LHCN-M2 (cell line): ENCODE measurements at places on chromosomes 1 and 21. TPM values are rescaled to one million over a fixed set of nuclear protein-coding genes. Genes with fewer than 3 reads are reported as not detected.

- no peak for DNase-seq
These were observed 466.8 kb downstream of the KIF26B start for GRCh38 chr1:245621589-245621988.

DNA sequence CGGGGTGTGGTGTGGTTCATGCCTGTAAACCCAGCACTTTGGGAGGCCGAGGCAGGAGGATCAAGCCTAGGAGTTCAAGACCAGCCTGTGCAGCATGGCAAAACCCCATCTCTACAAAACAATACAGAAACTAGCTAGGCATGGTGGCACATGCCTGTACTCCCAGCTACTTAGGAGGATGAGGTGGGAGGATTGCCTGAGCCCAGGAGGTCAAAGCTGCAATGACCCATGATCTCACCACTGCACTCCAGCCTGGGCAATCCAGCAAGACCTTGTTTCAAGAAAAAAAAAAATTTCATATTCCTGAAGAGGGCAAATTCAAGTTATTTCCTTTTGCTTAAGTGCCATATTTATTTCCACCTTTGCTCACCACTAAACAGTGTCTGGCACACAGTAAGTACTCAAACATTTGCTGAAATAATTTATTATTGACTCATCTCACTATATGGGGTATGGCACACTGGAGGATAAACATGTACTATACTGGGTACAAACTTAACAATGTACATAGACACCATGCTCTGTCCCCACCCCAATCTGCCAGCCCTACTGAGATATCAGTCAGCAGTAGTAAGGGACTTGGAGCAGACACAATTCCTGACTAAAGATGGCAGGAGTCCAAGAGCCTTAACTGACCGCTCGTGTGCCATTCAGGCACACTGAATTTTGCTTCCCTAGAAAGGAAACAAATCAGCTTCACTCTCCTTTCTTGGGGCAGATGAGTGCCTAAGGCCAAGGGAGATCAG lies 15.5 kb downstream of the MEAF6 start:
- DNase-seq: peak; percentile 81

DNA sequence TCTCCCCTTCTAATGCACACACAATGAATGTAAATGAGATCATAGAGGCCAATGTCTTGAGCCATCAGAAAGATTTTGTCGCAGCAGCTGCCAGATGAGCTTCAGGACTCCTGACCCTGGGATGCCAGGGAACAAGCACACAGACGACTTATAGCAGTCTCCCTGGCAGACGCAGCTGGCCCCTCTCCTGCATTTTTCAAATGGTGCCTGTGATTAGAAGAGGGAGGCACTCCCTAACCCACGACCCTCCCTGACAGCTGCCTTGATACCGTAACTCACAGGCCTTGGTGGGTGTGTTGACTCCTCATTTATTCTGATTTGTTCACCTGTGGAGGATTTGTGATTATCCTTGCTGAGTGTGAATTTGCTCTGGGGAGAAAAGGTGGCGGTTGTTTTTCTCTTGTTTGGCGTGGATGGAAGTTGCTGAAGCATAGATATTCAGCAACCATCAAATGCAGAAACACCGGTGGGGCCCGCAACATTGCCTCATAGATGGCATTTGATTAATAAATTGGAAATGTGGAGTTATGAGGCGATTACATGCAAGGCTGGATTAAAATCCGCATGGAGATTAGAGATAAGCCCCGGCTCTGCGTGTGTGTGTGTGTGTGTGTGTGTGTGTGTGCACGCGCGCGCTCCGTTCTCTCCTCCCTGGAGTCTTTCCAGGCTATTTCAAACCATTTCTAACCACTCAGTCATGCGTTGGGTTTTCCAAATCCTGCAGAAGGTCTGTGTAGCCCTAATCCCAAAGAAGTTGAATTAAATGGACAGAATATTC lies 2.1 kb upstream of the RD3 start:
- no peak for DNase-seq

- no peak for DNase-seq
These were observed 51.7 kb downstream of the TLCD4 start for GRCh38 chr1:95168761-95169351.

GRCh38 chr1:107138767-107139445 lies 1.9 kb upstream of the NTNG1 start:
- DNase-seq: peak; percentile 34

CRP gene
- not detected in 2 replicates for total RNA-seq

DNA sequence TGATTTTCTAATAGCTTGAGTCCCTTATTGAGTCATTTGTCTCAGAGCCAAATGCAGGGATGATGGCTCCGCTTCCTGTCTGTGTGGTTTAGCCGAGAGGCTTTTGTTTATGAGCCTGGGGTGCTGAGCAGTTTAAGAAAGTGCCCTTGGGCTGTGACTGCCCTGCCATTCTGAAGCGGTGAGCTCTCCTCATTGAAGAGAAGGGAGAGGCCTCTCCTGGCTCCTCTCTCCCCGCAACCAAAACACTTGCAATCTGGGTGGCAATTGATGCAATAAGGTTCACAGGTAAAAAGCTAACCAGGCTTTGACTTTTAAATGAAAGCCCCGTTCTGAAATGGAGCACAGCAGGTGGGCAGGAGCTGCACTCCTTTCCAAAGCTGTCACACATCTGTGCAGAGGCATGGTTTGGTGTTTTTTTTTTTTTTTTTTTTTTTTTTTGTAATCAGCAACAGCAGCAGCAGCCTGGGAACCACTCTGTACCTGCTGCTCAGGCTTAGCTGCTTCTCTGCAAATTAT lies 403.7 kb downstream of the SIPA1L2 start:
- peak; percentile 78 for DNase-seq

OR2L2 gene
- total RNA-seq: not detected in 2 replicates

- DNase-seq: no peak
These were observed 41.3 kb downstream of the COL6A1 start for GRCh38 chr21:46022551-46023525.

NR0B2 gene
- total RNA-seq: not detected in 2 replicates

- no peak for DNase-seq
These were observed 360.3 kb downstream of the NEGR1 start for GRCh38 chr1:71921935-71922559.

GRCh38 chr1:28343405-28343804 lies 14.6 kb downstream of the MED18 start:
- DNase-seq: no peak

OPRD1 gene
- total RNA-seq: 0.23 and 0.32 TPM in 2 replicates

DNA sequence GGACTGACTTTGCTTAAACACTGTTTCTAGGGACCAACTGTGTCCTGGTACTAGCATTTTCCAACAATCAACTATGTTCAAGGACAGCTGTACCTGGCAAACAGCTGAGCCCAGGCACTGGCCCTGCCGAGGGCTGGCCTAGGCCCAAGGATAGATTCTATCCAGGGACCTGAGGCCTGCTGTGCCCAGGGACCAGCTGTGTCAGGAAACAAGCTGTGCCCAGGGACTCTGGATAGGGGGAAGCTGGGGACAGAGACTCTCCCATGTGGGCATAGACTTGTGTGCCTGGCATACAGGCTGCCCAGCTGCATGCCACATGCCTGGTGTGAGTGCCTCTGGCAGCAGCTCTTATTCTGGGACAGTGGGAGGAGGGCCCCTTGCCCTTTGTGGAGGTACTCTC lies 38.1 kb upstream of the POU3F1 start:
- no peak for DNase-seq

DNA sequence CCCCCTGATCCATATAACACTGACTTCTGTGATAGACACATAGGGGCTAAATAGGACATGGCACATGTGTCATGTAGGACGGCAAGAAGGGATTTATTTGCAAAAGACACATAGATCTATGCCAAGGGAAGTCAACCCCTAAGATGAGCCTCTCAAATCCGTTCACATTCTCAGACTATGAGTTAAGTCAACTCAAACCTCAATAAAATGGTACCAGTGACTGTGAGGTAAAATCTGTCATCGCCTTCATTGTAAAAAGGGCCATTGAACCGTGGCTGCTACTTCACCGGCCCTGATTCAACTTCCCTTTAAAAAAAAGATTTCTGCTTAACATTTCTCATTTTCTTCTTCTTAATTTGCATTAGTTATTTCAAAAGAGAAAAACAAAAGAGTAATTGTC lies 144.0 kb downstream of the ZNF281 start:
- no peak for DNase-seq

KRTAP19-3 gene
- not detected in 2 replicates for total RNA-seq

DNA sequence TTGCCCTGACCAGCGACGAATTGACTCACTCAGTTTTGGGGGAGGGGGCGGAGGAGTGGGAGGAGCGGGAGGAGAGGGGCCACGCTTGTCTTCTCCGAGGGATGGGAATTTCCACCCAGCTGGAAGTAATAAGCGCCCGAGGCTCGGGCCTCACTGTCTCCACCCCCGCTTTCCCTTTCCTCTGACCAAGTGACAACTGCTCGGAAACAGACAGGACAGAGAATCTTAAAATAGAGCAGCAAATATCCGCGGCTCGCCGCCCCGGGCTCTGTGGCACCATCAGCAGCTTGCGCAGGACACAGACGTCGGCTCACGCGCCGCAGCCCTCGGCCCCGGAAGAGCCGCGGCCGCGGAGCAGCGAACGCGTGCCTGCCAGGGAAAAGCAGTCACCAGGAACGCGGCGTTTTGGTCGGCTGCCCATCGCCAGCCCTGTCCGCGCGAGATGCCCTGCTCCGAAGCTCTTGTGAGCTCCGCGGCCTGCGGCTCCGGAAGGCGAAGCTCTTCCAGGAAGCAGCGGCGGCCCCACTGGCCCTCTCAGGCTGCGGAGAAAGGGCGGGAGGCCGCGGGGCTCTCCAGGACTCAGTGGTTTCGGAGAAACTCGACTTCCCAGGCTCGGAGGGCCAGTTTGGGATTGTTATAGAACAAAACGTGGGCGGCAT lies 10.7 kb upstream of the RGS16 start:
- DNase-seq: peak; percentile 71

DNA sequence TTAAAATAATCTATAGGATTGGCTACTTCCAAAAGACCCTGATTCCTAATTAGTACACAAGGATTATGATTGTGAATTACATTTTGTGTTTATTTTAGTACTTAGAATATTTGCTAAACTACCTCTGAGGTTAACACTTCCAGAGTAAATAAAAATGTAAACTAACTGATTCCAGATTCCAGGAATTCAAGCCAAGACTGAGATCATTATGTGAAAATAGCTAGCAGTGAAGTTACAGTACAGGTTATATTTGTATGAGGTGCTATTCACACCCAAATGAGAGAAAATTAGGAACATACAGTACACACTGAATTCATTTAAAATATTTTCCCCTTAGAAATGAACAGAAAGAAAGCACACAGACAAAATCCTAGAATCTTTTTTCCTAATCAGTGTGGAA lies 28.8 kb downstream of the TTLL7 start:
- no peak for DNase-seq

GRCh38 chr1:84062496-84062895 lies 63.6 kb upstream of the TTLL7 start:
- no peak for DNase-seq

MAP1LC3C gene
- 1.0 and 2.6 TPM in 2 replicates for total RNA-seq

ZNF672 gene
- 24.6 and 28.4 TPM in 2 replicates for total RNA-seq

MAB21L3 gene
- 0.06 TPM in 1 of 2 replicates, not detected in the other for total RNA-seq

CLDN8 gene
- total RNA-seq: not detected in 2 replicates

DNA sequence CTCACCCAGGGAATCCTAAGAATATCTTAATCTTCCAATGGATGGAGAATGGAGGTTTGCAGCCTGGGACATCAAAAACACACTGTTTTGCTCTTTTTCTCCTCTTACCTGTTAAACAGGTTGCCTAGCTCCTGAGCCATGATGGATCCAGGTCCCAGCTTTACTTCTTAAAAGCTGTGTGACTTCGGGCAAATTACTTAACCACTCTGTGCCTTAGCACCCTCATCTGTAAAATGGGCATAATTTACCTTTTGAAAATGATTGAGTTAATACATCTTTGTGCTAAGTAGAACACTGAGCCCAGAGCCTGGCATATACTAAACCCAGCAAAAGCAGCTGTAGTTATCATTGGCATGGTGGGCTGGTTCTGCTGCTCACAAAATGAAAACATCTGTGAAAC lies 10.2 kb downstream of the COQ8A start:
- no peak for DNase-seq

SLC44A5 gene
- 0.11 TPM in 1 of 2 replicates, not detected in the other for total RNA-seq

DNA sequence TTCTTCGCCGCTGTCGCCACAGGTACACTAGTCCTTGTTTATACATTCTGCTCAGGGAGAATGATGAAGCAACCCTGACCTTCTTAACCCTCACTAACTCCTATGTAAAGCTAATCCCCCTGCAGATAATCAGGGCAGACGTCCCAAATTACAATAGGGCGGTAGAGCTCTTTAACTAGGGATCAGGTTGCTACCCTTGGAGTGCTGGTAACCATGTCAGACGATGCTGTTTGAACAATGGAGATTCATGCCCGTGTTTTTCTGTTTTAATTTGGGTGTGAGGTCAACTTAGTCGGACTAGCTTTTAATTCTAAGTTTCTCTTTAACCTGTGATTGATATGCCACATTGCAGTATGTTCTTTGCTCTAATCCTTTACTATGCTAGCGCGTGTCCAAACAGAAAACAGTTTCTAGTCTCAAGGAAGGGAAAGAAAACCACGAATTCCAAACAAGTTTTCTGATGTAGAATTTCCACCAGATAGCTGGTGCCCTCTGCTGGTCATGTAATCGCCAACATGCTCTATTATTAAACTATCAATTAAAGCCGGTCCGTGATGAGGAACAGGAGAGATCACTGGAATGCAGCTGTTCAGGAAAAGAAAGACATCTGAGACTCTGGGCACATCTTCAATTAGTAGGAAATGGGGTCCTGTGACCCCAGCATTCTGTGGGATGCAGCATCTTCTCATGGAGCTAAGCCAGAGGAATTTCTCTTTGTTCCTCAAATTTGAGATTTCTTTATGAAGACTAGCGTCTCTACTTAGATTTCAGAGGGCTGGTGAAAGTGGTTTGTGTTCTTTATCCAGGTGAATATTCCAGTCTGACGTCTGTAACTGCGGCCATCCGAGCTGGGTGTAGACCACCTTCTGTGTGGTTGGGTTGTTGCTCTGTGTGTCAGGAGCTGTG lies 18.3 kb upstream of the VAMP3 start:
- peak; percentile 71 for DNase-seq

DNA sequence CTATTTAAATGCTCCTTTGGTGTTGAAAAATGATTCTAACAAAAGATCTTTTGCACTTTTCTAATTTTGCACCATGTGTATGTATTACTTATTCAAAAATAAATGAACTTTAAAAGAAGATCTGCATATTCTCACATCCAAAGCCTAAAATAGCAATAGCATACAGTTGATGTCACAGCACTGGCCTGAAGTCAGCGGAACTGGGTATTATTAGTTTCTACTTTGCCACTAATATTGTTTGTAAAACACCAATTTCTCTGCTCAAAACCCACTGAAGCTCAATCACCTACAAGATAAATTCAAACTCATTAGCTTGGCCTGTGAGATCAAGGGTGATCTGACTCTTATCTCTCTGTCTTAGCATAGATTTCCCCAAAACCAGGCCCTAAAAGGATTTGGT lies 34.5 kb upstream of the BCAR3 start:
- DNase-seq: no peak

DLGAP3 gene
- 0.06 TPM in 1 of 2 replicates, not detected in the other for total RNA-seq

- DNase-seq: peak; percentile 18
These were observed 33.7 kb downstream of the FBXO42 start for GRCh38 chr1:16318555-16318954.

DNA sequence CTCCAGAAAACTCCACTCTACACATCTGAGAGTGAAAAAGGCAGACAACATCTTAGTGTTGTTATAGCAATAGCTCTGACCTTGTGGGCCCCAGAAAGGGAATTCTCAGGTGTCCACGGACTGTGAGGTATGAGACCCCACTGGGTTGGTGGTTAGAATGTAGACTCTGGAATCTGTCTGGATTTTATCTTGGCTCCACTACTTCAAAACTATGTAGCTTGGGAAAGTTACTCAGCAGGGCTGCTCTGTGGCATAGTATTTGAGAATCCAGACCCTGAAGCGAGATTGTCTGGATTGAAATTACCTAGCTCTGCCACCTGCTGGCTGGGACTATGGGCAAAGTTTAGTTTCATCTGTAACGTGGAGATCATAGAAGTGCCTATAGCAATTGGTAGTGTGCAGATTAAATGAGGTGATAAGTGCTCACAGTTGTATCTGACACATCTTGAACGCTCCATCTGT lies 25.8 kb downstream of the PRDM2 start:
- DNase-seq: peak; percentile 18
